SIG-M5 (cell line): ENCODE measurements at places on chromosomes 12 and 14.
A peak's percentile ranks its signal among the peaks of the same experiment; 100 is the strongest.

DNA sequence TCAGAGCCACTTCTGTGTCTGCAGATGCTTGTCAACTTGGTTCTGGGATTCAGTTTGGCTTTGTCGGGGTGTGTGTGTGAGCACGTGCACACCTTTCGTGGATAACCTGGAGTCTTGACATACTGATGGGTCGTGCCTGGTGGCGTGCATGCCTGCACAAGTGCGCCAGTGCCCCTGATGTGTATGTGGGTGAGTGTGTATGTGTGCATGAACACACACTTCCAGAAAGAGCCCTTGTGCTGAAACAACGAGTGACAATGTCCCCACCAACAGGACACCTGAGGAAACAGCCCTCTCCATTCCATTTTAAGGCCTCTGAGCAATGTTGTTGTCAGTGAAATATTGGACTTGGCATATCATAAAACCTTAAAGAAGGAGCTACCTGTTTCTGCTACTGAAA lies 53.9 kb downstream of the SMUG1 start:
- DNase-seq, result no peak

GRCh38 chr14:30085943-30086342 lies 158.3 kb upstream of the PRKD1 start:
- no peak for DNase-seq

GRCh38 chr12:121893961-121894460 lies 5.4 kb downstream of the PSMD9 start:
- no peak for DNase-seq

GRCh38 chr12:67455236-67455635 lies 186.1 kb downstream of the CAND1 start:
- DNase-seq, result no peak

- no peak for DNase-seq
Observed at GRCh38 chr12:20055856-20056255, 312.5 kb upstream of the PDE3A start.

- DNase-seq, result no peak
Observed at GRCh38 chr12:48157889-48158370, 615 bp upstream of the ASB8 start.

GRCh38 chr12:130765186-130765659 lies 49.1 kb upstream of the RIMBP2 start:
- no peak for DNase-seq

DNA sequence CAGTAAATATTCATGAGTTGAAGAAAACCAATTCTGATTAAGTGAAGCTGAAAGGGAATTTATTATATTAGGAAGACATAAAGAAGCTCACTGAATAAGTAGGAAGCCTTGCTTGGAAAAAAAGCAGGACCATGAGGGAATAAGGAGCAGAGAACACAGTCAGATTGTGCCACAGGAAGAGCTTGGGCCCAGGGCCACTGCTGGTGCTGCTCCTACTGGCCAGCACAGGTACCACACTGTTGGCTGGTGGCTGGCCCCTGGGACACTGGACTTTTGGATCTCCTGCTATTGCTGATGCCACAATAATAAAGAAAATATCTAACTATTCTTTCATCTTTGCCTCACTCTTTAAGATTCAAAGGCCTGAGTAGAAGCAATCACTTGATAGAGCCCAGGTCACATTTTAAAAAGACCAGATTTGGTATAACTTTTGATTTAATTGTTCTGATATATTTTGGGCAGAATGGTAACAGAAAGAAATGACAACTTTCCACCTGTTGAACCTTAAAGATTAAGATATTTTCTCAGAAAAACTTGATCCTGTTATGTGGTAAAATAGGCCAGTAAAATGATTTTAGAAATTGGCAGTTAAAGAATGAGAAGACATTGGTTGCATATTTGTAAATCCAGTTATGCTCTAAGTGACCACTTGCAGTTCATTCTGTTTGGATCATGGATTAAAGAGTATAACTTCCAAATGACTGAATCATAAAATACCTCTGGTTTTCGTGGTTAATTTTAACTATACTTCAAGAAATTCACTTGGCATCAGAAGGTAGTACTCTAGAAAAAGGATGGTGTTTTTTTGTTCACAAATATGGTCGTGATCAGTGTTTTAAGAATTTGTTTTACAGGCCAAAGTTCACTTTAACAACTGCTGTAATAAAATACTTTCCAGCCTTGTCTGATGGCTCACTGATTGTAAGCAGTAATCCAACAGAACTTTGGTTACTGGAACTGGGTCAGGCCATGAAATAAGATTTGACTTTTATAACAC lies 68.3 kb downstream of the DERA start:
- no peak for DNase-seq

- no peak for DNase-seq
Observed at GRCh38 chr12:106974511-106974910, 12.4 kb downstream of the MTERF2 start.

- no peak for DNase-seq
Observed at GRCh38 chr12:116474331-116474730, 84.8 kb upstream of the MAP1LC3B2 start.

- DNase-seq, result no peak
Observed at GRCh38 chr14:71550367-71550766, 381.9 kb upstream of the RGS6 start.

DNA sequence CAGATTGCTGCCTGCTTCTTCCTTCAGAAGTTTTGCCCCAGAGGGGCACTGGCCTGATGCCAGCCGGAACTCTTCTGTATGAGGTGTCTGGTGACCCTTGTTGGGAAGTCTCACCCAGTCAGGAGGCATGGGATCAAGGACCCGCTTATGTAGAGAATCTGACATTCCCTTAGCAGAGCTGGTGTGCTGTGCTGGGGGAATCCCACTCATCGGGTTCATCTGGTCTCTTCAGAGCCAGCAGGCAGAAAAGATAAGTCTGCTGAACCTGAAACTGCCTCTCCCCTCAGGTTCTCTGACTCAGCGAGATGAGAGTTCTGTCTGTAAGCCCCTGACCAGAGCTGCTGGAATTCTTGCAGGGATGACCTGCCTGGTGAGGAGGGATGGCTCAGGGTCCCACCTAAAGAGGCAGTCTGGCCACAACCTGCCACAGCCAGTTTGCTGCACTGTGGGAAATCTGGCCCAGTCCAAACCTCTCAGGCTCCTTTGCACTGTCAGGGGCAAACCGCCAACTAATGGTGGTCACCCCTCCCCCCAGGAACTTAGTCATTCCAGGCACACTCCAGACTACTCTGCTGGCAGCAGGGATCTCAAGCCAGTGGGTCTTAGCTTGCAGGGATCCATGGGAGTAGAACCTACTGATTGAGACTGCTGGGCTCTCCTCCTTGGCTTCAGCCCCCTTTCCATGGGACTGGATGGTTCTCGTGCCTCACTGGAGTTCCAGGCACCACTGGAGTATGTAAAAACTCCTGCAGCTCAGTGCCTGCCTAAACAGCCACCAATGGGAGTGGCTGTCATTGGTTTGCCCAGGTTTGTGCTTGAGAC lies 4.1 kb downstream of the CLEC2D start:
- no peak for DNase-seq

DNA sequence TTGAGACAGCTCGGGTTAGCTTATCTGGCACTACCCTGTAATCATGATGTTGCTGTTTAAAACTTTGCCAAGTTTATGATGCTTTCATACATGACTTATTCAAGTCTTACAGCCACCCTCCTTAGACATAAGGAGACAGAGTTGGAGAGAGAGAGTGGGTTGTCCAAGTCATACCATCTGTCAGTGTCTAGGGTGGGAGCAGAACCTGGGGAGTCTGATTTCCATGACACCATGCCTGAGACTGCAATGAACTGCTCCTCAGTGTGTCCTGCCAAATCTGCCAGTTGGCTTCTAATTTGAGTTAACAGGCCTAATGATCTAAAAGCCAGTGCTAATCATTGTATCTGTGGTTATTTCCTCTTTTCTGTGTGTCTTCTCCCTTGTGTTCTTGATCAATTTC lies 43.7 kb upstream of the PHC1 start:
- DNase-seq, result no peak

DNA sequence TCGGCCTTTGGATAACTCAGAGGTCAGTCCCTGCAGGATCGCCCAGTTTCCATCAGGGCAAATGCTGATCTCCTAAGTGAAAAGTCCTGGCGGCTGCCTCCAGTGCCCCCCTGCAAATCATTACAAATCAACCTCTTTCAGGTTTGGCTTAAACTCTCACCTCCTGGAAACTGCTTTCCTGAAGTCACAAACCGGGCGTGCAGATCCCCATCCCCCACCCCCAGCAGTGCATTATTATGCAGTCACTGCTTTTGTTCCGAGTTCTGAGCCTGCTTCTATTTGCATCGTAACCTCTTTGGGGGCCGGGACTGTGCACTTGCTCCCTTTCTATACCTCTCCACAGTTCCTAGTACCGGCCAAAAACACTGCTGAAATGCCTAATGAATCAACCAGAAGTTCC lies at the start of gene USP44:
Gene USP44 (minus strand): TSS at position 172 of the 400 bp plus-strand sequence. CDS start 17,220 bp downstream, outside the sequence.
- no peak for DNase-seq

GRCh38 chr12:62640910-62641448 lies 174.4 kb downstream of the MON2 start:
- no peak for DNase-seq

- no peak for DNase-seq
Observed at GRCh38 chr14:103428723-103429556, 43.7 kb downstream of the MARK3 start.

- no peak for DNase-seq
Observed at GRCh38 chr12:76714861-76715260, 49.1 kb upstream of the ZDHHC17 start.

DNA sequence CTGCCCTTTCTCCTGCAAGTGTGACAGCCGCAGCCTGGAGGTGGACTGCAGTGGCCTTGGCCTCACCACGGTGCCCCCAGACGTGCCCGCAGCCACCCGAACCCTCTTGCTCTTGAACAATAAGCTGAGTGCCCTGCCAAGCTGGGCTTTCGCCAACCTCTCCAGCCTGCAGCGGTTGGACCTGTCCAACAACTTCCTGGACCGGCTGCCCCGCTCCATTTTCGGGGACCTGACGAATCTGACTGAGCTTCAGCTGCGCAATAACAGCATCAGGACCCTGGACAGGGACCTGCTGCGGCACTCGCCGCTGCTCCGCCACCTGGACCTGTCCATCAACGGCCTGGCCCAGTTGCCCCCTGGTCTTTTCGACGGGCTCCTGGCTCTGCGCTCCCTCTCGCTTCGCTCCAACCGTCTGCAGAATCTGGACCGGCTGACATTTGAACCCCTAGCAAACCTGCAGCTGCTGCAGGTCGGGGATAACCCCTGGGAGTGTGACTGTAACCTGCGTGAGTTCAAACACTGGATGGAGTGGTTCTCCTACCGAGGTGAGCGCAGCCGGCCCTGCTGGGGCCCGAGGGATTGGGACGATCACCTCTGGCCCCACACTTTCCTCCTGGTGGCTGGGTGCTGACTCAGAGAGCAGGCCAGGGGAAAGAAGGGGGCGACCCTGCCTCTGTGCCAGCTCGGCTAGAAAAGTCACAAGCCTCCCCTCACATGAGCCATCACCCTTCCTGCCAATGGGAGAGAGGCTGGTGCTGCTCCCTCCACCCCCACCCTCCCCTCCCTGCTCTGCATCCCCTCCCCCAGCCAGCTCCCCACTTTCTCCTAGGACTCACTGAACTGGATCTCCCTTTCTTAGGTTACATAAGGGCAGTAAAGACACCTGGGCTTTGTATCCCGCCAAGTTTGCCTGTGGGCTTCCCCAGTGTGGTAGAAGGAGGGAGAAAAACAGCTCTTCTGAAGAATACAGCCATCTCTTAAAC lies 10.9 kb downstream of the LRTM2 start:
- DNase-seq, result no peak

DNA sequence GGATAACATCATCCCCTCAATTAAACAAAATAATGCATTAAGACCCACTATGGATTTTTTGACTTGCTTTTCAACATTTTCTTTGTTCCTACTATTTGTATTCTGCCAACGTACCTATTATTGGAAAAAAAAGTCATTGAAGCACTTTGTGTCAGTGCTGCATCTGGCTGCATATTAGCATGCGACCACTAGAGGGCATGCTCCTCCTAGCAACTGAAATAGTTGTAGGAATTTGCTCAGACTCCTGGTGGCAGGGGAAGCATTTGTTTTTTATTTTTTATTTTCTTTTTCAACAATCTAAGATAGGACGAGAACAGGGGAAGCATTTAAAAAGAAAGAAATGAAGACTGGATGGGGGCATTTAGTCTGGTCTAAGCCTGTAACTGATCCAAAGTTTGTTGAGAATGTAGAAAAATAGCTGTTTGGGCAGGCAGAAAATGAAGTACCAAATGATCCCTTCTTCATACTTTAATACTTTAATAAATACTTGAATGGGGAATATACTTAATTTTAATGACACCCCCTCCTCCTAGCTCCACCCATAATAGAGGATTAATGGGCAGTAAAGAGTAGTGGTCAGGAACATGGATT lies 14.5 kb upstream of the CLEC4A start:
- peak; percentile 33 for DNase-seq

- DNase-seq, result no peak
Observed at GRCh38 chr14:96080571-96080970, 41.4 kb downstream of the C14orf132 start.

DNA sequence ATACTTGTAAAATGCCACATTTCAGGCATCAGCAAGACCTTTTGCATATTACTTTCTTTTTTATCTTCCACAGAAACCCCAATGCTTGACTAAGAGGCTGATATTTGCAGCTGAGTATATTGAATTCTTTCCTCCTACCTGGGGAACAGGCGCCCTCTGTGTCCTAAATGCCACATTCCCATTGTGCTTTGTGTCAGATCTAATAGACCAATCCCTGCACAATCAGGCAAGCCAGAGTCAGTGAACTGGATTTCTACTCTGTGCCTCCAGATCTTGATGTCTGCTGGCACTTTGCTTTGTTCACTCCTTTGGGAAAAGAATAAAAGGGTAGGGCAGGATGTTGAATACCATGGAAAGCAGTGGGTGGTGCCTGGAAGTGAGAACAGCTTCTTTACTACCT lies 22.4 kb upstream of the TAS2R42 start:
- no peak for DNase-seq

DNA sequence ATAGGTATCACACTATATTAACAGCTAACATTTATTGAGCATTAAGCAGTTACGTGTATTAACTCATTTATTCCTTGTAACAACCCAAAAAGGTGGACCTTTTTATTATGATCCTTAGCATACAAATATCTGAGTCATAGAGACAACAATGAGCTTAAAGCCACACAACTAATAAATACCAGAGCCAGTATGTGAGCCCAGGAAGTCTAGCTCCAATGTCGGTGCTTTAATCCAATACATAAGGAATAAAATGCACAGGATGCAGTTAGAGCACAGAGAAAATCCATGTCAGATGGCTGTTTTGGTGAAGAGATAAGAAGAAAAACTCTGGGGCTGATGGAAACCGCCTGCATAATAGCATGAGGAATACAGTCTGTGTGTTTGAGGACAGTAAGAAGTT lies 888.6 kb downstream of the TMTC2 start:
- DNase-seq, result no peak

DNA sequence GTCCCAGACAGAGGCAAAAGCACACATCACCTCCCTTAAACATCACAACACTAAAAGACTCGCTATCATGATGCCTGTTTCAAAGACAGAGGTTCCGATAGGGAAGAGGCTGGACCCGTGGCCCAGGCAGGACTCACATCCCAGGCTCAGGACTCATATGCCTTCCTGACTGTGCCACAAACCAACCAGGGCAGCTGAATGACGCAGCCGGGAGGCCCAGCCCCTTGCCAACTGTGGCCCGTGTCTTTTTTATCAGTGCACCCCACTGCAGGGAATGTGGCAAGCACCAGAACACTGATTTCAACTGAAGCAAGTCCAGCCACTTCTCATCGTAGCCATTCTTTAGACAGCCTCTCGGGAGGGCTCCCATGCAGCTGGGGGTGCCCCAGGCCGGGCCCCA lies 132.3 kb downstream of the KSR2 start:
- no peak for DNase-seq

- no peak for DNase-seq
Observed at GRCh38 chr12:105522166-105522825, 191.8 kb downstream of the C12orf75 start.
